CD4-positive, alpha-beta T cell treated with Interleukin-17A for 1 hour (primary cell): ENCODE measurements at places on chromosomes 1 and 21.
A peak's percentile ranks its signal among the peaks of the same experiment; 100 is the strongest.

DNA sequence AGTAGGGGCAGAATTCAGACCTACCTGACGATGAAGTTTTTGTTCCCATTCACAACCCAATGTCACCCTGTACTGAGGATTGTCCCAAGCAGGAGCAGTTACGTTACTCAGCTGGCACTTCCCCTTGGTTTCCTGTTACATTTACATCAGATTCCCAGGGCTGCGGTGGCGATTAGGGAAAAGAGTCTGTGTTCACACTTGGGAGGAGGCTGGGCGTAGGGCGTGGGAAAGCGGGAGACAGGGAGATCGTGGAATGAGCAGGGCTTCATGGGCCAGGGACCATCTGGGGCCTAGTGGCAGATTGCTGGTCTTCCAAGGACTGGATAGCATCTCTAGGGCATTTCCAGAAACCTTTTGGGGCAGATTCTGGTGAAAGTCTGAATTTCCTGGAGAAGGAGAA lies 39.0 kb downstream of the TBX19 start:
- DNase-seq: no peak

DNA sequence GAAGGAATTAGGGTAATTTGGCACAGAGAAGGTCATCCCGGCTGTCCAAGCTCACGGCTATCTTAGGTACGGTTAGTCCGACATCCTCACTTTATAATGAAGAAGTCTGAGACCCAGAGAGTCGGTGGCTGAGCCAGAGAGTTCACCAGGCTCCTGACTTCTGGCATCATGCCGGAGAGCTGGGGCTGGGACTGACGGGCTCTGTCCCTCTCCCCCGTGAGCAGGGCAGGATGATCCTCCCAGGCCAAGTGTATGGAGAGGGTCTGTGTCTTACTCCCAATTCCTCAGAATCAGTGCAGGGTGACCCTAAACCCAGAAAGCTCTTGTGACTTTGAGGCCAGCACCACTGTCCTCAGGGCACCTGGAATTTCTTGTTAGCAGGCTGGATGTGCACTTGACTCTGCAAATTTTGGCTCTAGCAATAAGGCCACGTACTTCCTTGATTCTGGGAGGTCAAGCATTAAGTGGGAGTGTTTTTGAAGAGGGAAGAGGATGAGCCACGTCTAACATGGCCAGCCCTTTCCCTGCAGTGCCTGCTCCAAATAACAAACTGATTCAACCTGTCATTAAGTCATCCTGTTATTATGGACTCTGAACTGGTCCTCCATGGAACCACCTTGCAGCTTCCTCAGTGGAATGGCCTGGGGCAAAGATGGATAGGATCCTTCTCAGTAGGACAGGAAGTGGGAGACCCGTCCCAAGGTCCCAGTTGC lies 20.8 kb upstream of the BTG2 start:
- DNase-seq: no peak

DNA sequence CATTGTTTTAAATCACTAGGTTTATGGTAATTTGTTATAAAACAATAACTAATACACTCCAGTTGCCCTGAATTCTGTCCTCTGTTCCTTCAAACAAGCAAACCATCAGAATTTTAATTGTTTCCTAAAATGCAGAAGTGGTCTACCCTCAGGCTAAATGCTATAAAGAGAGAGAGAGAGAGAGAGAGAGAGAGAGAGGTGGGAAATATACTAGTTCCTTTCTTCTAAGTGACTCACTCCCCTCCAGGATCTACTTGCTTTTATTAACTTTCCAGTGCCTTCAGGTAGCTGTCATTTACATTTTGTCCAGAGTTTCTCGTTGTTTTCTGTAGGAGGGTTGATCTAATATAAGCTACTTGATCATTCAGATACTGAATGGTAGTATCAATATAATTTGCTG lies 26.4 kb downstream of the LRRC53 start:
- no peak for DNase-seq

DNA sequence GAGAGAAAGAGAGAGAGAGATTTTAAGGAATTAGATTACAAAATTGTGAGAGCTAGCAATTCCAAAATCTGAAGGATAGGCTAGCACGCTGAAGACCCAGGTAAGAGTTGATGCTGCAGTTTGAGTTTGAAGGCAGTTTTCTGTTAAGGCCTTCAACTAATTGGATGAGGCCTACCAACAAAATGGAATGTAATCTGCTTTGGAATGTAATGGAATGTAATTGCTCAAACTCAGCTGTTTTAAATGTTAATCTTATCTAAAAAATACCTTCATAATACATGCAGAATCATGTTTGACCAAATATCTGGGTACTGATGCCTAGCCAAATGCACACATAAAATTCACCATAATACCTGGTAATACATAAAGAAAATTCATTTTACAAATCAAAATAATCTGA lies 976.1 kb downstream of the LTN1 start:
- no peak for DNase-seq

- DNase-seq: no peak
These were observed 383.9 kb downstream of the TGFB2 start for GRCh38 chr1:218728898-218729565.

DNA sequence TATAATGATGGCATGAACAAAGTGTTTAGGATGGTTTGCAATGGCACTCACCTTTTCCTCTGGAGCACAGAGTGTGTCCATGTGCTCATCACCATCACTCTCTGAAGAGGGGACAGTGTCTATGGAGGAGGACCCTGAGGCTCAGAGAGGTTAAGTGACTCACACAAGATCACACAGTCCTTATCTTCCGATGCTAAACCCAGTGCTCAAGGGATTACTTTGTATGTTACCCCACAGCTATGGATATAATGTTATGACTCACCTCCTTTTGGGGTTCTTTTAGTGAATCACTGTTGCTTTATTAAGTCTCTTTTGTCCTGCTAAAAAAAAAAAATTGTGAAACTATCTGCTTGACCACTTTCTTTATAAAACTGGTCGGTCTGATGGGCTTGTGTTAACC lies 67.6 kb downstream of the TENT5C start:
- DNase-seq: no peak

- peak; percentile 54 for DNase-seq
These were observed 18.6 kb upstream of the LRIF1 start for GRCh38 chr1:110982320-110982719.

GRCh38 chr1:106699433-106699832 lies 357.0 kb upstream of the PRMT6 start:
- no peak for DNase-seq

GRCh38 chr1:118688891-118689290 lies 299.3 kb downstream of the TBX15 start:
- no peak for DNase-seq

DNA sequence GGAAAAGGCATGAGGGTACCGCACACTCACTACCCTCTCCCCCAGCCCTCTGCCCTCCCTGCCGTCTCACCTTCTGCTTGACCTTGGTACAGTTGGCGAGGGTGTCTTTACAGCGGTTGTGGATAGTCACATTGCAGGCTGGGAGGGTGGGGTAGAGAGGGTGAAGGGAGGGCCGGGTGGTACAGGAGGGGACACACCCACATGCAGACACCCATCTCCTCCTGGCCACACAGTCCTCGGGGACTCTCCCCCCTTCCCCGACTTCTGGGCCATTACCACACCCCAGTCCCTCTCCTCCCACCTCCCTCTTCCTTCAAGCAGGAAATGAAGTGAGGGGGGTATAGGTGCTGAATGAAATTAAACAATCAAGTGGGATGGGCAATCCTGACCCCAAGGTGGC lies 11.6 kb downstream of the ARHGEF2 start:
- DNase-seq: no peak

DNA sequence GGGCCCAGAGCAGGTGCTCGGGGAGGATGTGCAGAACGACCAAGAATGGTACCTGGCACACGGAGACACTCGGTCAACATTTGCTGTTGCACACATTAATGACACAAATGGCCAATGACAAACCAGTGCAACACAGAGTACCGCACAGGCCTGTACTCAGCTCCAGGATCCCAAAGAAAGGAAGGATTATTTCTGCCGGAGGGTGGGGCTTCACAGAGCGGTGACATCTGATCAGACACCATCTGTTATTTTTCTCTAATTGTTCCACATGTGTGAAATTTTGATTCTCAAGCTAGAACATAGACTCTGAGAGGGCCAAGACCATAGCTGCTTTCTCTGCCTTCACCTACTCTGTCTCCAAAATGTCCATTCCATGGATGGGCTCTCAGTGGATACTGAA lies 100.4 kb downstream of the MRPL37 start:
- DNase-seq: no peak

- DNase-seq: no peak
These were observed 4.8 kb downstream of the FTCD start for GRCh38 chr21:46150491-46151121.

- DNase-seq: no peak
These were observed 55.2 kb downstream of the SLC9A1 start for GRCh38 chr1:27099587-27100334.

- DNase-seq: no peak
These were observed 285.6 kb downstream of the ASTN1 start for GRCh38 chr1:176878750-176879536.

GRCh38 chr1:45968941-45969666 lies 163.3 kb downstream of the PIK3R3 start:
- no peak for DNase-seq

GRCh38 chr1:173268261-173268660 lies 61.1 kb upstream of the TNFSF4 start:
- no peak for DNase-seq

DNA sequence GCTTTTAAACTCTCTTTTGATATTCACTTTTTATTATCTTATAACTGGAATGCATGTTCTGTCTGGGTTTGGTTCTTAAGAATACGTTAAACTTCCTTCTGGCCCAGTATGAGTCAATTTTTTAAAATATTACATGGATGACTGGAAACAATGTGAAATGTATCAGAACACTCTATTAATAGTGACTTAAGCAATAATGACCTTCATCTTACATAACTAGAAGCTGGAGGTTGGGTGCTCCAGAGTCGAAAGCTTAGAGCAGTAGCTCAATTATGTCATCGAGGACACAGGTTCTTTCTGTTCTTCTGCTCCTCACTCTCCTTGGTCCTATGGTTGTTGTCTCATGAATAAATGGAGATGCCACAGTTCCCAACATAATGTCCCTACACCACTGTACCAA lies 91.6 kb upstream of the FOXD3 start:
- DNase-seq: no peak

DNA sequence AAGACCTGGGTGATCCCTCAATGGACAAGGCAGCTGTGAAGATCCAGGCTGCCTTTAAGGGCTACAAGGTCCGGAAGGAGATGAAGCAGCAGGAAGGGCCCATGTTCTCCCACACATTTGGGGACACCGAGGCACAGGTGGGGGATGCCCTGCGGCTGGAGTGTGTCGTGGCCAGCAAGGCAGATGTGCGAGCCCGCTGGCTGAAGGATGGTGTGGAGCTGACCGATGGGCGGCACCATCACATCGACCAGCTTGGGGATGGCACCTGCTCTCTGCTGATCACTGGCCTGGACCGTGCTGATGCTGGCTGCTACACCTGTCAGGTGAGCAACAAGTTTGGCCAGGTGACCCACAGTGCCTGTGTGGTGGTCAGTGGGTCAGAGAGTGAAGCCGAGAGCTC lies 85.2 kb downstream of the TRIM11 start:
- no peak for DNase-seq
